ENCODE measurements at places on chromosomes 5 and 9. TPM values are rescaled to one million over a fixed set of nuclear protein-coding genes. Genes with fewer than 3 reads are reported as not detected.

GRCh38 chr9:95055851-95056551 is 261.5 kb downstream of the FANCC start:
- DNase-seq = no peak

Gene NR6A1
- total RNA-seq = 1.8 TPM

Gene NME5
- total RNA-seq = not detected

DNA sequence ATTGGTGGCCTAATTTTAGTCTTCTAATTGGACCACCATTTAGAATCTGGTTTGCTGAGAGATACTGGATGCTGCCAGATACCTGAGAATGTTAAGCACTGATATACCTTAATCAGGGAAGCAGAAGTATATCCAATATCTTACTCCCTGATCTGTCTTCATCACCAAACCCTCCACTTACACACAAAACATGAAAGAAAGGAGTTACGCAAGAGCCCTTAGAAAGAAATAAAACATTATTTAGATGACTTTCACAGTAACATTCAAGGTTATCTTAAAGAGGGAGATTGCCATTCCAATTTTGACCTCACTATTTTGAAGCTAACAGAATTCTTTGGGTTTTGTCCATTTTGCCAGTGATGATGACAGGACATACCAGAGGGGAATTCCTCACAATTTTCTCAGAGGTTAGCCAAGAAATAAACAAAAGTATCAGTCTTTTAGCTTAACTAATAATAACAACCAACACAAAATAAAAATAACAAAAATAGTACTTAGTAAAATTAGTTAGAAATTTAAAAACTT is 496.1 kb downstream of the NFIB start:
- DNase-seq = no peak

GRCh38 chr5:64074533-64074932 is 91.1 kb upstream of the RNF180 start:
- peak; percentile 5 for DNase-seq

DNA sequence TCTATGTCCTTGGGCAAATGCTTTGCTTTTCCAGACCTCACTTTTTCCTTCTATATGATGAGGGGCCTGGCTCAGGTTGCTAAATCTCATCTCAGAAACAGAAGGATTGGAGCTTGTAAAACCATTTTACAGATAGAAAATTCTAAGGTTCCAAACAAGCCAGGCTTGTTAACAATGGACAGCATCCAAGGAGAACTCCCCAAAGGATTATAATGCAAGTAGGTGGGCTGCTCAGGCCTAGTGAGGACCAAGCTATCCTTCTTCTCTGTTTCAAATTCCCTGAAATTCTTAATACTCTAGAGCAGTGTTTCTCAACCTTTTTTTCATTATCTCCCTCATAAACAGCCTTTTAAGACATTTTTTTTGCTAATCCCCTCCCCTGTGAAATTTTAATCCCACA is 269.8 kb downstream of the TMEM38B start:
- no peak for DNase-seq

All from activated naive CD4-positive, alpha-beta T cell treated with anti-CD3 and anti-CD28 coated beads for 36 hours (primary cell).